ENCODE measurements at places on chromosomes 4 and X.

DNA sequence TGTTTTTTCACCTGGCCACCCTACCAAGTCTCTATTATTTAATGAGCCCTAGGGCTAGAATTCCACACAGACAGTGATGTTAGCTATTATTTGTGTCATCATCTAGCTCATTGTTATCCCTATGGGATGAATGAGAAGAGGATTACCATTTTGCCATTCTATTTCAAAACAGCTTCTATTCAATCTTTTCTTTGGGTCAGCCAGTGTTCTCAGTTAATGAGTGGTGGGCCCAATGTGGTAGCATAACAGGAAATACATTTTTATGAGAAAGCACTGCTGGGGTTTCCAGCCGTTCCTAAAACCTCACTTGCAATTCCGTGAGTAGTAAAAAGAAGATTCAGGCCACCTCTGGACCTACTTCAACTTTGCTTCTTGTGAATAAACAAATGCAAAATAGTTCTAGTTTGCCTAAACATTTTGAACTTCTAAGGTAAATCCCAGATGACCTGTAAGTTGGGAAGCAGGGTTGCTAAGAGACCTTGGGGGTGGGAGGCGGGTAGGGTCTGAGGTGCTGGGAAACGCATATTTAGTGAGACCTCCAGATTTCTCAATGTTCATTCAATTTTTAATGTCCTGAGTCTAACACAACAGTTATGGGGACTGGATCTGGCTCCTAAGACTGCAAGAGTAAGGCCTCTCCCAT lies 24.8 kb upstream of the CYP2U1 start:
- DNase-seq: no peak

DNA sequence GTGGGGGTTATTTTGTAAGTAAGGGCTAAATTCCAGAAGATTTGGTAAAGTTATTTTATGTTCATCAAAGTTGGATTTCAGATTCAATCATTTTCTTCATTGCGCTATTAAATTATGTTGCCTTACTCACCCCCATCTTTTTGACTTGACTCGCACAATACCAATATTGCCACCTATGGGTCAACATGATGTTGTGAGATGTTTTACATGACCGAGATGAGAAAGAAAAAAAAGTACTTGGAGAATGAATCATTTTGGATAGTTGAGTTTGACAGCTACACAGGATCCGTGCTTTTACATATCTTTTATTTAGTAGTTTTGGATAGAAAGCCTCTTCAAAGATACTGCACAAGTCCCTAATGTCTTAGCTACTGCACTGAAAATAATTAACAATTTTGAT lies 224.2 kb upstream of the EMCN start:
- DNase-seq: no peak

DNA sequence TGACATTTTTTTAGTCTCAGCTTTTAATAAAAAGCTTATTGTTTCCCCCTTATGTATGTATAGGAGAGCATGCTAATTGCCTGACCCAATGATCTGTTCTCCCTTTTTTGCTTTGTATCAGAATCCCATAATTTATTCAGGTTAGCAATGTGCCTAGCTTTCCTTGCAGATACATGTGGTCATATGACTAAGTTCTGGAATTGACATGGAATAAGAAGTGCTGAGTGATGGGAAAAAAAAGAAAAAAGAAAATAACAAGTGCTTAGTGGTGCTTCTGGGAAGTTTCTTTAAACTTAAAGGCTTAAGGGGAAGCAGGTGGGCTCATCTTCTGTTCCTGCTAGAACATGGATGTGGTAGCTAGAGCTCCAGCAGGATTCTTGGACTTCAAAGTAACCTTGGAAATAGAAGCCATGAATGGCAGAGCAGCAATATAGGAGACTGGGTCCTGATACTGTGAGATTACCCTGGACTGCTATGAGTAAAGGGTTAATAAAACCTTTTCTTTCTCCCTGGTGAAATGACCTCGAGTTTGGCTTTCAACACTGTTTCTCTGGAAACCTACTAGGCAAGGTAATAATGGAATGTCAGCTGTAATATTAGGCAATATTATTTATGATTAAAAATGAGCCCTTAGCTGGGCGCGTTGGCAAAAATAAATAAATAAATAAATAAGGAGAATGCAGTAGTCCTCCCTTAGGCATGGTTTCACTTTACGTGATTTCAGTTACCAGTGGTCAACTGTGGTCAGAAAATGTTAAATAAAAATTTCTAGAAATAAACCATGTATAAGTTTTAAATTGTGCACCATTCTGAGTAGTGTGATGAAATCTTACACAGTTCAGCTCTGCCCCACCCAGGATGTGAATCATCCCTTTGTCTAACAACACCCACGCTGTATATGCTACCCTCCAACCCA lies 16.7 kb upstream of the RBM41 start:
- DNase-seq: no peak

- no peak for DNase-seq
These were observed 423.3 kb downstream of the CENPC start for GRCh38 chr4:67122029-67122428.

GRCh38 chr4:150087006-150087405 lies 8.8 kb downstream of the DCLK2 start:
- no peak for DNase-seq

GRCh38 chr4:186727977-186728519 lies 4.4 kb upstream of the FAT1 start:
- no peak for DNase-seq

DNA sequence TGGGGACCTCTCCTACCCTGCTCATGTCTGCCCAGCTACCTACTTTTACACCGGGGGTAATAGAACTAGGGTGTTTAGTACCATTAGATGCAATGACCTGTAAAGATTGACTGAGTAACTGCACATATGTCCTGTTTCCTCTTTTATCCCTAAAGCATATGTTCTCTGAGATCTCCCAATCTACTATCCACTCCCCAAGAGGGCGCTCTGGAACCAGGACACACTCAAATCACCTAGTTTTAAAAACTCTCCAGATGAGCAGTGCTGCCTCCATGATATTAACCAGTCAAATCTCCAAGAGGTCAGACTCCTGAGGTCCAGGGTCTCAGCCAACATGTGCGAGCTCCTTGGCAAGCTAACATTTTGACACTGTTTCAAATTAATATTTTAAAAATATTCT lies 87.0 kb upstream of the TSPAN5 start:
- DNase-seq: no peak

DNA sequence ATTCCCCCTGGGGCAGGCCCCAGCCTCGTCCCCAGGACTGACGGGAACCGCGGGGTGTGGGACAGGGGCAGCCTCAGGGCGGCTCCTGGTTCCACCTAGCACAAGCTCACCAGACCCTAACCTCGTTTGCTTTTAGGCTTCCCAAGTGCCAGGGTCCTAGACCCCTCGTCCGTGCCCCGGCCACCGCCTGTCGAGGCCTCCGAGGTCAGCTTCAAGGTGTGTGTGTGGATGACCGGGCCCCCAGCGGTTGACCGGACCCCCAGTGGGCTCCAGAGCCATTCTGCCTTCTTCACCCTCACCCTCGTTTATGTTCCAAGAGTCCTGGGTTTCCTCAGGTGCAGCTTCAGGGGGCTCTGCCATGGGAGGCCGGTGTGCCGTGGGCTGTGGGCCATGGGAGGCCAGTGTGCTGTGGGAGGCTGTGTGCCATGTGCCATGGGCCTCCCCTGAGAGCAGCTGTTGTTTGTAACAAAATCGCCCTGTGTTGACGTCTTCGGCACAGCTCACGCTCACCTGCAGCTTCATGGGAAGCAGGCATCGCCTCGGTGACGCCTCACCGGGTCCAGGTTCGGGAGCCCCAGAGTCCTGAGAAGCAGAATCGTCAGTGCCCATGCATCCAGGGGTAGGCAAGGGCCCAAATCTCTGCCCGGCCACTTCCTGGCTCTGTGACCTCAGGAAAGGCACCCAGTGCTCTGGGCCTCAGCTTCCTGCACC lies 43.0 kb upstream of the HMX1 start:
- no peak for DNase-seq

- DNase-seq: no peak
These were observed 394.1 kb downstream of the SPRY1 start for GRCh38 chr4:123790681-123791080.

DNA sequence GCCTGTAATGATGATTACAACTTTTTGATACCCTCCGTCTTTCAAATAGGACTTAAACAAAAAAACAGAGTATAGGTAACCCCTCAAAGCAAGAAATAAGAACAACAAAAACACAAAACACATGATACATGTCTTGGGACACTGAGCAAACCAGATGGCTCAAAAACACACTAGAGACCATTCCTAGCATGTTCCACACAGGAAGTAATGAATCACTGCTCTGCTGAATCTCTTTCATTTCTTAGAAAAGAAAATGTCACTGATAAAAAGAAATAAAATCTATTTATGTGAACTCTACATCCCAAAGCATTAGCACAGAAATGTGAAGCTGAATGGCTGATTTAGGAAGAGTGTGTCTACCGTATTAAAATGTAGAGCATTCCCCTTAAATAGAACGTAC lies 134.5 kb upstream of the IL15 start:
- no peak for DNase-seq

- no peak for DNase-seq
These were observed 193.3 kb upstream of the FAM9B start for GRCh38 chrX:9227276-9227675.

- DNase-seq: no peak
These were observed 35.2 kb downstream of the ARSF start for GRCh38 chrX:3076416-3076991.

GRCh38 chr4:236028-236427 lies 69.2 kb downstream of the ZNF732 start:
- DNase-seq: no peak

GRCh38 chr4:170716868-170717267 lies 627.1 kb upstream of the AADAT start:
- DNase-seq: no peak

- no peak for DNase-seq
These were observed 1.1 kb upstream of the AVPR2 start for GRCh38 chrX:153903238-153903980.

DNA sequence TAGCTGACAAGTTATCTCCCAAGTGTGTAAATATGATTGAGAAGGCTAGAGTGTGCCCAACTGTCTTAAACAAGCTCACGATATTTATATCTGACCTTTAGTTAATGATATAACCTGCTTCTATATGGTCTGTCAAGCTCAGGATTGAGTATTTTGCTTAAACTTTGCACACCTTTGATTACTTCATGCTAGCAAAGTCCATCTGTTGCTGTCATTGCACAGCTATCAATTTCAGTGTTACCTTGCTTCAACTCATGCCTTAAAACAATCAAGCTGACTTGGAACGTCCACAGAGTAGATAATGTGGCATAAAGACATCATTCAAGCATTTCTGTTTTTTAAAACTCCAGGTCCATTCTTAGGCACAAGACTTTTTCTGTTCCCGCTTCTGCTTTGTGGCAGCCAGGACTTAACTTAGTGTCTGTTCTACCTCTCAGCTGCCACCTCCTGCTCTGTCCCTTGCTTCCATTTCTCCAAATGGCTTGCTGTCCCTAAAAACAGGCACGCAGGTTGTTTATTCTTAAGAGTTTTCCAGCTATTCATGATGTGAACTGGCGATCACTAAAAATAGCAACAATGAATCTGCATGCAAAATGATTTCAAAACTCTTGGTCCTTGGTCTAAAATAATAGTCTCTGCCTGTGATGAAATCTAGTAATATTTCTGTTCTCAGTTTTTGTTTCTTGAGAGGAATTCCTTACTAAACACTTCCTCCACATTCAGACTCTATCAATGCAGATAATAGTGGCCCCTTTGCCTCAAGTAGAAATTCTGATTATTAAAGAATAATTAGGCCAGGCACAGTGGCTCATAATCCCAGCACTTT lies 16.3 kb upstream of the NEIL3 start:
- no peak for DNase-seq

GRCh38 chrX:113009029-113009428 lies 168.4 kb upstream of the AMOT start:
- no peak for DNase-seq

DNA sequence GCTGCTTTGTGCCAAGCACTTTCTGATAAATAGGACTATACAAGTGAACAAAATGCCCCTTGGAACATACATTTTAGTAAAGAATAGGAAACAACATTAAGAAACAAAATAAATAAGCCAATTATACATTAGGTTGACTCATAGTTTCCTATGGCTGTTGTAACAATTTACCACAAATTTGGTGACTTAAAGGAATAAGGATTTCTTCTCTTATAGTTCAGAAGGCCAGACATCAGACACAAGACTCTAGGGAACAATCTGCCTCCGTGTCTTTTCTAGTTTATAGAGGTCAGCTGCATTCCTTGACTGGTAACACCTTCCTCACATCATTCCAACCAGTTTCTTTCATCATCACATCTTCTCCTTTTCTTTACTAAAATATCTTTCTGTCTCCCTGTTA lies 235.9 kb upstream of the PCDH18 start:
- DNase-seq: no peak

- DNase-seq: peak; percentile 9
These were observed 797 bp downstream of the CD99L2 start for GRCh38 chrX:150897421-150898320.

DNA sequence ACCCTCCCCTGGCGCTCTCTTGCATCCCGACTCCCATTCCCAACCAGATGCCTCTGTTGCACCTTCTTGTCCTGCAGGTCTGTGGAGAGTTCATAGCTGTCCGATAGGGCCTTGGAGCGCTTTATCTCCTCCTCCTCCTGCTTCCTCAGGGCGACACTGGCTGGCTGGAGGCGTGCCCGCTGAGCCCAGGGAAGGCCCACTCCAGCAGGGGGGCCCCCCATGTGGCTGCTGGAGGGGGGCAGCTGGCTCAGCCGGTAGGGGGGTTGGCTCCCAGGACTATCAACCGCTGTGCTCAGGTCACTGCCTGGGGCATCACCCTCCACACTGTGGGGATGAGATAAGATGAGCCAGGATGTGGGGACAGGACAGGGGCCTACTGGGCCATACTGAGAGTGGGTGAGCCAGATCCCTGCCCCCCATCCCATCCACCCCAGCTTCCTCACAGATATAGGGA lies 25.6 kb downstream of the IQSEC2 start:
- no peak for DNase-seq

DNA sequence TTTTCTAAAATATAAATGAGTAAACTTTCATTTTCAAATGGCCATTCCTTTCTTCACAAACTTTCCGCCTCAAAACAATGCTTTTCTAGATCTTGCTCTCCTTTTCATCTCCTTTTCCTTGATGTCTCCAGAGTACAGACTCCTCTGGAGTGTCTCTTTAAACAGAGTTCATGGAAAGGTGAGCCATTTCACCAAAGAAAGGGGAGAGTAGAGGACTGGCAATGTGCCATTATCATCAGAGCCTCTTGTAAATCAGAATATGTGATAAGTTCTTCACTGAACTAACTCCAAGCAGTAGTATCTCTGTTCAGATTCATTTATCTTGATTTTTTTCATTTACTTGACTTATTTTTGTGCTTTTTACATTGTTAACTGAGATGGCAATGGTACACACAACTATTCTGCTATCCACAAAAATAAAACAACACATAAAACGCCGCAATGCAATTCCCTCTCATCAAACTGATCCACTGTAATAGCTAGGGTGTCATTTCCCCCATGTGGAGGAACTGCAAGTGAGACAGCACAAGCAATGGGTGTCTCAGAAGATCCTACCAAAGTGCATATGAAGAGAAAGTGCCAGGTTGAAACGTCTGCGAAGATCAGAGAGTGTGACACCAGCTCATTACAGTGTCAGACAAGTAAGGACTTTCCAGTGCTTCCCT lies 125.4 kb downstream of the RASL11B start:
- DNase-seq: no peak

- DNase-seq: no peak
These were observed 65.7 kb downstream of the SHROOM2 start for GRCh38 chrX:9851890-9852289.
